ENCODE measurements at places on chromosomes 5 and 9. TPM values are rescaled to one million over a fixed set of nuclear protein-coding genes. Genes with fewer than 3 reads are reported as not detected.

Gene TAS2R1
- not detected for polyA plus RNA-seq

Gene C5orf52
- polyA plus RNA-seq, result not detected

Gene C5
- 0.79 TPM for polyA plus RNA-seq

- no peaks in the 10 kb centered on the region for H3K36me3 ChIP-seq
- no peak overlapping the region for H3K4me3 ChIP-seq
Measured at GRCh38 chr5:135139381-135140134, 105.5 kb upstream of the PITX1 start.

DNA sequence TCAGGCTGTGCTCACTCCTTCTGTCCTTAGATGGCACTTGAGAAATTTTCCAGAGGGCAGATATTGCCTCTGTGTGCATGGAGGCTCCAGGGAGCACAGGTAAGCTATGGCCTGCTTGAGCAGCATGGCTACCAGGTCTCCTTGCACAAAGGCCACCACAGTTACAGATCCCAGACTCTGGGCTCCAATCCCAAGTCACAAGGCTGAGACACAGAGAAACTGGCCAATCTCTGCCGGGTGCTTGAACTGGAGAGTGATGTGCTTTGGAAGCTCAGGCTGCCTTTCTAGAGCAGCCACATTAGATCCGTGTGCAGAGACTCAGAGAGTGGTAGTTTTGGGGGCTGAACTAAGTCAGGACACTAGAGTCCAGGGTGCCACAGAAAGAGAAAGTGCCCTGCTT lies 145.7 kb downstream of the SEMA6A start:
- no peaks in the 10 kb centered on the region for H3K36me3 ChIP-seq
- no peaks in the 10 kb centered on the region for H3K27me3 ChIP-seq
- H3K27ac ChIP-seq, result no peak overlapping the region
- H3K4me1 ChIP-seq, result no peaks in the 10 kb centered on the region
- no peak for DNase-seq

DNA sequence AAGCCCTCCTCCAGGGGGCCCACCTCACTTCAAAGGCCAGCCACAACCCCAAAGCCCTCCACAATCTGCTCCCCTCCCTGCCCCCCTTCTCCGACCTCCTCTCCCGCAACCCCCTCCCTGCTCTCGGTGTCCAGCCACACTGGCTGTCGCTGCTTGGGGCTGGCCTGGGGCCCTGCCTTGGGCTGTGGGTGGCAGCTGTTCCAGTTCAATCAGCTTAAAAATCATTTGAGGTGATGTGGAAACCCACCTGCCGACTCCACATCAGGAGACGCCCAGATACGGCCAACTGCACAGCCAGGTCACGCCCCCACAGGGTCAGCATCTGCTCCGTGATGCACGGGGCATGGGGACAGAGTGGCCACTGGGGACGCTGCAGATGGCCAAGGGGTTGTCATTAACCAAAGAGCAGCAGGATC lies 107.0 kb upstream of the MVB12B start:
- H3K27ac ChIP-seq, result no peak overlapping the region
- H3K27me3 ChIP-seq, result peaks cover 31% of the 10 kb centered on the region
- DNase-seq, result no peak
- no peaks in the 10 kb centered on the region for H3K36me3 ChIP-seq
- H3K4me3 ChIP-seq, result no peak overlapping the region

DNA sequence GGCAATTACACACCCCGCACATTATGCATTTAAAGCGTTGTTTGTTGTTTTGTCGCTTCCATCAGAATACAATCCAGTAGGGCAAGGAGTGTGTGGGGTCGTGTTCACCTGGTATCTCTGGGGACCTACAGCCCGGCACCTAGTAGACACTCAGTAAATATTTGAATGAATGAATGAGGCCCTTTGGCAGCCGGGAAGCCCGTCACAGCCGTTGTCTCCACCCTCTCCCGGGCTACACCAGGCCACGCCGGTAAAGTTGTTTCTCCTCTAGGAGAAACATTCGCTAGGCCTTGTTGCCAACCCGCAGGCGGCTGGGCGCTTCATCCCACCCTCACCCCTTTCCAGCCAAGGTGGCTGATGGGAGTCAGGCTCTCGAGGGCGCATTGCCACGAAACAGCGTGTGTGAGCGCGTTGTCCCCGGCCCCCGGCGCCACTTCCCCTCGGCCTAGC lies 876 bp upstream of the JAK2 start:
- no peaks in the 10 kb centered on the region for H3K27me3 ChIP-seq
- peak overlapping the region; percentile 86 for H3K4me3 ChIP-seq
- no peak for DNase-seq
- peak overlapping the region; percentile 90 for H3K27ac ChIP-seq

GRCh38 chr5:59724482-59725391 lies 168.8 kb downstream of the PDE4D start:
- no peaks in the 10 kb centered on the region for H3K36me3 ChIP-seq
- H3K4me3 ChIP-seq, result no peak overlapping the region
- no peak overlapping the region for H3K27ac ChIP-seq
- peaks cover 17% of the 10 kb centered on the region for H3K4me1 ChIP-seq
- peak; percentile 39 for DNase-seq

DNA sequence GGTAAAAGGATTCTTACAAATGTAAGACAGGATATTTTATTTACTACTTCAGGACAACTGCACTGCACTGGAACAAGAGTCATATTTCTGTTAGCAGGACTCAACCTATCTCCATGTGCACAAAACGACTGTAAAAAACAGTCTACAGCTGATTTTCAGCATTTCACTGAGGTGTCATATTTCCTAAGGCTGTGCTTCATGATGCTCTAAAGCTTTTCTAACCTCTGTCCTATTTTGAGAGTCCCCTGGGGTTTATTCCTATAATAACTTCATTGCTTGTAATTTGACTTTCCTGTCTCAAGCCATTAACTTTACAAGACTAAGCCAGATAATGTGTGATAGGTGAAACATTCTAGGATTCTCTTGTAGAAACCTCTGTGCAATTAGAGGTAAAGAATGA lies 472.3 kb downstream of the HINT1 start:
- no peak overlapping the region for H3K27ac ChIP-seq
- H3K27me3 ChIP-seq, result no peaks in the 10 kb centered on the region
- H3K4me1 ChIP-seq, result no peaks in the 10 kb centered on the region
- DNase-seq, result no peak
- H3K36me3 ChIP-seq, result no peaks in the 10 kb centered on the region

- no peaks in the 10 kb centered on the region for H3K27me3 ChIP-seq
- H3K4me3 ChIP-seq, result no peak overlapping the region
- peaks cover 23% of the 10 kb centered on the region for H3K4me1 ChIP-seq
Measured at GRCh38 chr9:114592356-114592755, 4.8 kb downstream of the ATP6V1G1 start.
